ENCODE measurements at places on chromosomes 5 and 9.
A peak's percentile ranks its signal among the peaks of the same experiment; 100 is the strongest.

DNA sequence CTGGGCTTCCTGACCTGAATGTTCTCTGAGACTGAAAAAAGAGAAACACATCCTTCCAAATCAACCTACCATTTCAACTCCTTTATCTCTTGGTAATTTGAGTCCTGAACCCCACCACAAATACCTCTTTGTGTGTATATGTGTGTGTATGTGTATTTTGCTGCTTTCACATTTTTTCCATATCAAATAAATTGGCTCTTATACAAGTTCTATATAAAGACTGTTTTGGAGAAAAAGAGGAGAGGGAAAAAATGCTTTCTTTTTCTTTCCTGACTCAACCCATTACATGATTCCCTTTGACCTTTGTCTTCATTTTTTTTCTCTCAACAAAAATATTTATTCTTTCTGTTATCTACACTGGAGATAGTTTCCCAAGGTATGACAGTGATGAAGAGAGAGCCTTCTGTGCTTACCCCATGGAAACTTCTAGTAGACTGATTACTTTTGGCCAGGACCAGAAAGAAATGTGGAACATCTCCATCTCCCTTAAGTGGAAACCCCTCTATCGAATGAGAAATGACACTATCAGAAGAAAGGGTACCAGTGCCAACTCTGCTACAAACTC lies 85.3 kb downstream of the PAPPA start:
- no peak for DNase-seq

GRCh38 chr5:43313854-43314457 lies 744 bp upstream of the HMGCS1 start:
- DNase-seq = no peak

- DNase-seq = no peak
These were observed 232.2 kb downstream of the DENND1A start for GRCh38 chr9:123697686-123698085.

GRCh38 chr9:74951725-74952151 lies 974 bp downstream of the C9orf40 start:
- peak; percentile 22 for DNase-seq

- DNase-seq = no peak
These were observed 37.2 kb upstream of the CEP72 start for GRCh38 chr5:574906-575305.

DNA sequence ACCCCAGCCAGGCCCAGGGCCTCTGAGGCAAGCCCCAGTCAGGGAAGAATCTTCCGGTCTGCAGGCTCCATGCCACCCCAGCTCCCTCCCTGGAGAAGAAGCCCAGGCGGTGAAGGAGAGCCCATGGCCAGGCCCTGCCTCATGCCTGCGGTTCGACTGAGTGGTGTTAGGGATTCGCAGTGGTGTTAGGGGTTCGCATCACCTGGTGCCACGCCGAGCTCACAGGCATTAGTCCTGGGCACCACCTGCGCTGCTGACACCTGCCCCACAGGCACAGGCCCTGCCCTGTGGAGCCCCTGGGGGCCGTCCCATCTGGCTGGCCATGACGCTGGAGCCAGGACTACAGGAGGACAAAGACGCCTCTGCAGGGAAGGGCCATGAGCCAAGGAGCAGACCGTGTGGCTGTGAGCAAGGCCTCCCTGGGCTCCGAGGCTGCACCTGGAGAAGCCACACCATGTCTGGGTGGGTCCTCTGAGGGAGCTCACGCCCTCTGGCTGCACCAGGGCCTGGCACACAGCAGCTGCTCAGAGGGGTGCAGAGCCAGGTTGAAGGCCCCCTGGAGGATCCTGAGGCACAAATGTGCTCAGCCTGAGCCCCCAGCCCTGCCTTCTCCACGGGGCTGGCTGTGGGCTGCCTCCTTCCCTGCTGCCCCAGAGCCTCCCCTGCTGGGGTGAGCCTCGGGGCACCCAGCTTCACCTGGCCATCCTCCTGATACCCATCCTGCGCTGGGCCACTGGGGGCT lies 27.6 kb upstream of the RNF130 start:
- DNase-seq = no peak

GRCh38 chr5:116275282-116275681 lies 190.5 kb downstream of the COMMD10 start:
- no peak for DNase-seq

All from stimulated activated CD4-positive, alpha-beta T cell treated with anti-CD3 and anti-CD28 coated beads, Interleukin-1b, Interleukin-23, amount 100 ng/mL, for 24 hours (primary cell).